Activated T-cell treated with anti-CD3 and anti-CD28 coated beads, Interleukin-2, amount 50 U/mL, for 1 hour (primary cell): ENCODE measurements at places on chromosomes 6 and 20.
A peak's percentile ranks its signal among the peaks of the same experiment; 100 is the strongest.

DNA sequence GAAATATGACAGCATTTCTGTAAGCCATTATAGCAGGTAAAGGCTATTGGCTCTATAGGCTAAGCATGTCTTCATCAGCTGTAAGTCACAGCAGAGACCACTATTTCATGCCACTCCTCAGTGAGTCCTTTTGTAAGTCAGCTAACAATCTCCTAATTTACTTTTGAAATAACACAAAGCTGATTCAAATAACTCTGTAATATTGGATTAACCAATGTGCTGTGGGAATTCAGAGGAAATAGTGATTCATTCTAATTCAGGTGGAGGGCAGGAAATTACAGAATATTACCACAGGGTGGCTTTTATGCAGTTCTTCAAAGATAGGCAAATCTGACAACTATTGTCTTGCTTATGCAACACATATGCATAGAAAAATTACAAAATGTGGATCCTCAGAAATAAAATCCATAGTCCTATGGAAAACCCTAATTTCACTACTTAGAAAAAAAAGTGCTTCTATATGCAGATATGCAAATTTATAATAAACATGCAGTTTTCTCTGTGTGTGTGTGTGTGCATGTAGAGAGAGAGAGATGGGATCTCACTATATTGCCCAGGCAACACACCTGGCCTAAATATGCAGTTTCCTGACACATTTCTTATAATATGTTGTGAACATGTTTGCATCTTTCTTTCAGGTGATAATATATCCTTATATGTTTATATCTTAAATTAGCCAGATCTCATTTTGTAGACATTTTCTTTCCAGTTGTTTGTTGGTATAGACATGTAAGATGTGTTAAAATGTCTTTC, 4.8 kb upstream of the SMIM28 start:
- no peak for DNase-seq

GRCh38 chr6:14966906-14967711, 278.8 kb upstream of the JARID2 start:
- DNase-seq, result no peak

DNA sequence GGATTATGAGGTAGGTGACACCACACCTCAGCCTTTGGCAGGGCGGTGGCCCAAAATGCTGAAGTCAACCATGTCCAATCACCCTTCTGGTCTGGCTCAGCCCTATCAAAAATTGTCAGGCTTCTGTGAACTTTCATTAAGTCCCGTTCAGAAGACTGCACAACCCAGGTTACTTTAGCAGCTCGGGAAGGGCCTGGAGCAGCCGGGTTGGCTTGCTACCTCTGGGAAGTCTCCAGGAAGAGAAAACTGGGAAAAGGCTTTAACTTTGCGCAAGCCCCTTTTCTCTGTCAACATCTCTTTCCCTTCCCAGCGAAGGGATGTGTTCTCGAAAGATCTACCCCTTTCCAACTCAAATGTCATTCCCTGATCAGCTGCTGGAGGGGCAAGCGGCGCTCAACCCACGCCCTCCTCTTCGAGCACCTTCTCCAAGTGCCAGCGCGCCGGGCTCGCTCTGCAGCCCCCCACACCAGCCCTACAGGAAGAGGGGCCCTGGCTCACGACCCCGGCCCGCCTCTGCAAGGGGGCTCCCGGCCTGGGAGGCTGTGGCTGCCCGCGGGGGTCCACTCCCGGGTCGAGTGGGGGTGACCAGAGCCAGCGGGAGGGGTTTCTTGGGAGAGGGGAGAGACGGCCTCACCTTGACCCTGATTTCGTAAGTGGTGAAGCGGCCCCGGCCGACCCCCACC, 573 bp downstream of the SNX3 start:
- DNase-seq, result peak; percentile 32

GRCh38 chr6:9511157-9511556, 903.7 kb downstream of the TFAP2A start:
- no peak for DNase-seq

DNA sequence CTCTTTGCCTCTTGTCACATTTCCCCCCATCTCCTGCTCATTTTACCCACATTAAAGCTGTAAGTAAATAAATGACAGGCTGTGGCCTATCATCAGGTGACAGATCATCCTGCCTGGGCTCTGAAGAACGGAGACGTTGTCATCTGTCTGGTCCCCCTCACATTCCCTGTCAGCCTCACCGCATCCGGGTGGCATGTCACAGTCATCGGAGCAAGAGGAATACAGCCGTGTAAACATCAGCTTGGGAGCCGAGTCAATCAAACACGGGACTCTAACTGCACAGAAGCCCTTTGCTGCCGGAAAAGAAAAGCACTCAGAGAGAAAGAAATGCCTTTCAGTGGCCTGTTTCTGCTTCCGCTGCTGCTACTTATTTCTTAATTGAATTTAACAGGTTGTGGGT, 371.9 kb upstream of the ID4 start:
- DNase-seq, result no peak

GRCh38 chr6:40499215-40499614, 87.9 kb downstream of the LRFN2 start:
- DNase-seq, result no peak

DNA sequence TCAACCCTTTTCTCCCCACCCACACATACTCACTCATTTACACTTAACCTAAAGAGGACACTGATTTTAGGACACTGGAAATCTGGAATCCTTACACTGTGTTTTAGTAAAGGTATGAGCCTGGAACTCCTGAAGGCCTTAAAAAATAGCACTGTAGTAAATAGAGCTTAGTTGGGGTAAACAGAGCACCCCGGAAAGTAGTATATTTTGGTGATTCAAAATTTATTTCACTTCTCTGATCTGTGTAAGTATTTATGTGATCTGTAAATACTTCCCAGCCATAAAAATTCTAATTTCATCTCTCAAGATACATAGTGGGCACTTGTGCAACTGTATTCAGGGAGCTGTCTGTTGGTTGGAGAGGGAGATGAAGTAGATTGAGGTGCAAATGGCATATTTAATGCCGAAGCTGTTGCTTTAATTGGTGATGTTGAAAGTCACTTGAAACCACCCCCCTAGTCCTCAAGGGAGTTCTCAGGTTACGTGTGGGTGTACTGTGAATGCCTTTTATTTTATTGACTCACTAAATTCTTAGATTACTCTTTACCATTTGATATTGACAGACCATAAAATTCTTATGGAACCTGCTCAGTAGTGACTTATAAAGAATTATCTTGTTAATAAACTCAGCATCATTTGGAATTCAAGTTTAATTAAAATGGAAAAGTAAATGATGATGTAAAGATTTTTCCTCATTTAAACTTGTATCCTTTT, 154.9 kb downstream of the SOX4 start:
- no peak for DNase-seq

DNA sequence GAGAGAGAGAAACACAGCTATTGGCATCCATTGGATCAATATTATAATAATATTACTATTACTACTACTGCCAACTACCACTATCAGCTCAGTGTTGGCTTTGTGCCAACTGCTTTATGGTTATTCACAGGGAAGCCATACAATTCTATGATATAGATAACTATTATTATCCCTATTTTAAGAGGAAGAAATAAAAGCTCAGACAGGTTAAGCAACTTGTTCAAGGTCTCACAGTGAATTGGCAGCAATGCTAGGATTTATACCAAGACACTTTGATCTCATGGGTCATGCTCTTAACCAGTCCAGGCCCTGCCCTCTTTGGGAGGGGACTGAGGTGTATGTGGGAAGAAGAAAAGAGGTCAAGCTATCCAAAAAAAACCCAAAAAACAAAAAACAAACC, 82.0 kb upstream of the TRAF3IP2 start:
- DNase-seq, result no peak

- DNase-seq, result no peak
Observed at GRCh38 chr20:19928328-19929011, 88.7 kb upstream of the NAA20 start.

- DNase-seq, result no peak
Observed at GRCh38 chr6:130274007-130274406, 51.3 kb upstream of the SAMD3 start.

GRCh38 chr6:140636908-140637402, 1262.5 kb upstream of the CITED2 start:
- DNase-seq, result no peak

DNA sequence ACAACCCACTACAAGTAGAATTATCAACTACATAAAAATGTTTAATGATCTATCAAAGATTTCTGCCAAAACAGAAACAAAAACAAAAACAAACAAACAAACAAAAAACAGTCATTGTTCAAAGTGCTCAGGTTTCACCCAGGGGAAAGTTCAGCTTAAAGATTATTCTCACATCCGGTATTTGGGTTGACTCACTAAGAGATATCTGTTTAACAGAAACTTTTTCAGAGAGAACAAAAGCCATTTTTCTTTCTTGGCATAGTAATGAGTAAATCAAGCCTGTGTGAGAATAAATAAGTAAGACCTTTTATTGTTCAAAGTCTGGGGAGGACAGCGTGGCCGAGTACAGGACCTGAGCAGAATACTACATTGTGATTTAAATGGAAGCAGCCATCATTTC, 143.6 kb downstream of the RCAN2 start:
- no peak for DNase-seq

- DNase-seq, result no peak
Observed at GRCh38 chr6:136347847-136348246, 58.2 kb upstream of the BCLAF1 start.

DNA sequence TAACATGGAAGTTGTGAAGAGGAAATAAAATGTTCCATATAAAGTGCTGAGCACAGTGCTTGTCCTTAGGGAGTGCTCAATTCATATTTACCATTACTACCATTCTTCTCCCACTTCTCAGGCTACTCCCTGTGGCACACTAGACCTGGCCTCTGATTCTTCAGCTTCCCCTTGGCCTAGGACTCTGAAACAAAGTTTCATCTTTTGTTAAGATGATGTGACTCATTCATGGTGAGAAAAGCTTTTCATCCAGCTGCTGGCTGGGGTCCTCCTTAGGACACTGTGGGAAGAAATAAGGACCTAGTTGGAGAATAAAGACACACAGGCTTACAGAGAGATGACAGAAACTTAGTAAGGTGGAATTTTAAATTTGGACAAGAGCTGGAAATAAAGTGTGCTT, 314.8 kb downstream of the CDC5L start:
- DNase-seq, result no peak

GRCh38 chr6:127792616-127793015, 108.2 kb downstream of the THEMIS start:
- DNase-seq, result no peak

- peak; percentile 37 for DNase-seq
Observed at GRCh38 chr6:158290659-158291058, 21.6 kb upstream of the TULP4 start.

DNA sequence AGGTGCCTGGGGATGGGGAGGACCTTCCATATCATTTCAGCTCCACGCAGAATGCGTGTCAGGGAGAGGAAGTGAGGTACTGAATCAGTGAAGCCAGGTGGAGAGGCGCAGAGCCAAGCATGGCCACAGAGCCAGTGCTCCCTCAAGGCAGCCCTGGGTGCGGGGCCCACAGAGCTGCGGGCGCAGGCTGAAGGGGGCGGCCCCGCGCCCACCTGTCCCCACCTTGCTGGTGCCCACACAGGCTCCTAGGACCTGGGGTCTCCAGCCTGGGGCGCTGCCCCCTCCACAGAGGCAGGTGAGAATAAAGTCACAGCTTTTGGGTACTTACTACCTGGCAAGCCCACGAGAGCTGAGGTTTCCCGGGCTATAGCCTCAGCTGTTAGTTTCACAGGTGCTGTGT, 40.0 kb upstream of the GATA5 start:
- no peak for DNase-seq

DNA sequence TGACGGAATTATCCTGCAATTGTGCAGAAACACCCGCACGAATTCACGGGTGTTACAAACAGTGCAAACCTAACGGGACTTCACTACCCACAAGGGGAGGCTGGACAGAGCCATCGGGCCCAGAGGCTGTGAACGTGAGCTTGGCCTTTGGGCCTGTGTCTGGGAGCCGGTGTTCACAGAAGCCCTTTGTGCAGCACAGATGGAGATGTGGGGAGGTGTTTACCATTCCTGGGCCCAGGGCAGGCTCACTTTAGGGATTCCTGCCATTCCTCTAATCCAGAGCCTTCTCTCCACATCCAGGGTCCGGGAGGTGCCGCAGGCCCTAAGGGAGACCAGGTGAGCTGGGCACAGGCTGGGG, 15.0 kb downstream of the COL9A3 start:
- DNase-seq, result no peak

DNA sequence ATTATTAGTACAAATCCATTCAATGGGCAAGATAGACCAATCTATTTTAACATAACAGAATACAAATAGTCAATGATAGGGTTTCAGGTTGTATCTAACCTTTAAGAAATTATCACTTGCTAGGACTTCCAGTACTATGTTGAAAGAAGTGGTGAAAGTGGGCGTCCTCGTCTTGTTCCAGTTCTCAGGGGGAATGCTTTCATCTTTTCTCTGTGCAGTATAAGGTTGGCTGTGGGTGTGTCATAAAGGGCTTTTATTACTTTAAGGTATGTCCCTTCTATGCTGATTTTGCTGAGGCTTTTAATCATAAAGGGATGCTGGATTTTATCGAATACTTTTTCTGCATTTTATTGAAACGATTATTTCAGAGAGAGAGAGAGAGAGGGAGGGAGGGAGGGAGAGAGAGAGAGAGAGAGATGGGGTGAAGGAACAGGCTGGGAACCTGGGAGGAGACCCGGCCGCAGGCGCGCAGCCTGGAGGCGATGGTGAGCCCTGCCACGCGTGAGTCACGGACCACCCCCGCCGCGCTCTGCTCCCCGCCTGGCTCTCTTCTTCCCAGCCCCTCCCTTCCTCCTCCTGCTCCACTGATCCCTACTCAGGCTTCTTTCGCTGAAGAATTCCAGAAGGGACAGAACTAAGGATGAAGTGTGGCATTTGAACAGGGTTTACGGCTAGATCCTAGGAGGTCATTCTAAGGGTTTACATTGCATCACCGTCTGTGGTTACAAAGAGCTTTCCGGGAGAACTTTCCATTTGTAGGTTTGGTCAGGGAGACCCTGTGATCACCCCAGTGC, 45.5 kb upstream of the HLA-E start:
- no peak for DNase-seq

GRCh38 chr6:75268121-75268987, 16.2 kb downstream of the TMEM30A start:
- DNase-seq, result no peak

GRCh38 chr6:168294901-168295300, 24.7 kb downstream of the DACT2 start:
- no peak for DNase-seq

GRCh38 chr6:146876271-146877151, 277.7 kb downstream of the ADGB start:
- no peak for DNase-seq

- no peak for DNase-seq
Observed at GRCh38 chr6:4774296-4774695, 1.9 kb upstream of the CDYL start.

DNA sequence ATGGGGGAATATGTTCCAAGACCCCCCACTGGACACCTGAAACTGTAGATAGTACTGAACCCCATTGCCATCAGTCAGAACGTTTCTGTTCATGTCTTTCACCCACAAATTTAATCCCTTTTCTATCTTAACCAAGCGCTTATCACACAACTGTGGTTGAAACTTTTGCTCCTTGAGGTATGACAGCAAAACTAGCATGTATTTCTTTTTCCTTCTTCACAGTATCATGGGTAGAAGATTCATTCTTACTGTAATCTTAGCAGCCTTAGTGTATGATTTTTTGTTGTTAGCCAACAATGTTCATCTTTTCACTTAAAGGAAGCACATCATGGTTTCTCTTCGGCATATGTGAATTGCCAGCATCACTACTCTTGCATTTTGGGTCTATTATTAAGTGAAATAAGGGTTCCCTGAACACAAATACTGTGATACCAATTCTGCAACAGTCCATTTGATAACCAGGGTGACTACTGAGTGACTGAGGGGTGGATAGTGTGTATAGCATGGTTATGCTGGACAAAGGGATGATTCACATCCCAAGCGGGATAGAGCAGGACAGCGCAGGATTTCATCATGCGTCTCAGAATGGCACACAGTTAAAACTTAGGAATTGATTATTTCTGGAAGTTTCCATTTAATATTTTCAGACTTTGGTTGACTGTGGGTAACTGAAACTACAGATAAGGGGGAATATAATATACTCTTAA, 41.8 kb downstream of the KCNS1 start:
- DNase-seq, result no peak
